B cell (primary cell): ENCODE measurements at places on chromosomes 4 and X. TPM values are rescaled to one million over a fixed set of nuclear protein-coding genes. Genes with fewer than 3 reads are reported as not detected.

The IL2RG gene
- total RNA-seq = 276 and 297 TPM in 2 replicates

The CLCN3 gene
- total RNA-seq = 32.7 and 34.9 TPM in 2 replicates

The NAT8L gene
- 0.25 and 0.34 TPM in 2 replicates for total RNA-seq

The MSX1 gene
- not detected in 2 replicates for total RNA-seq

The DUSP21 gene
- not detected in 2 replicates for total RNA-seq

The MGAT4D gene
- total RNA-seq = not detected in 2 replicates

The ABLIM2 gene
- total RNA-seq = 68.3 and 79.0 TPM in 2 replicates

The CT45A1 gene
- total RNA-seq = not detected in 2 replicates

The RIBC1 gene
- total RNA-seq = 1.0 and 1.7 TPM in 2 replicates

The MAGEA10 gene
- not detected in 2 replicates for total RNA-seq

The GLOD5 gene
- not detected in 2 replicates for total RNA-seq

The CD40LG gene
- 0.29 and 0.30 TPM in 2 replicates for total RNA-seq

The RNF150 gene
- total RNA-seq = not detected in 2 replicates

The CCDC120 gene
- 12.5 and 16.2 TPM in 2 replicates for total RNA-seq

The XK gene
- total RNA-seq = 0.30 and 0.34 TPM in 2 replicates

The EMD gene
- 67.2 and 81.7 TPM in 2 replicates for total RNA-seq

The PRKG2 gene
- 0.83 and 0.86 TPM in 2 replicates for total RNA-seq

The TMEM154 gene
- total RNA-seq = 96.6 and 99.1 TPM in 2 replicates

The DAPP1 gene
- 166 and 169 TPM in 2 replicates for total RNA-seq

The CT47B1 gene
- total RNA-seq = not detected in 2 replicates

The PPP4R3C gene
- not detected in 2 replicates for total RNA-seq

The TKTL2 gene
- 0.15 and 0.27 TPM in 2 replicates for total RNA-seq

The CXCL11 gene
- not detected in 2 replicates for total RNA-seq

The MAGEB10 gene
- total RNA-seq = not detected in 2 replicates

The IL15 gene
- total RNA-seq = 6.1 and 7.6 TPM in 2 replicates

The PAGE2 gene
- total RNA-seq = 1.7 TPM in 1 of 2 replicates, not detected in the other

The SMIM43 gene
- not detected in 2 replicates for total RNA-seq

The HTR2C gene
- not detected in 2 replicates for total RNA-seq

The FAM9C gene
- not detected in 2 replicates for total RNA-seq

The DOK7 gene
- 21.1 and 24.1 TPM in 2 replicates for total RNA-seq

The SPANXB1 gene
- not detected in 2 replicates for total RNA-seq

The VEGFC gene
- total RNA-seq = not detected in 2 replicates

The TMEM31 gene
- 0.44 TPM in 1 of 2 replicates, not detected in the other for total RNA-seq

The STPG2 gene
- total RNA-seq = 0.41 and 0.49 TPM in 2 replicates

The LGI2 gene
- total RNA-seq = not detected in 2 replicates

The CYP2U1 gene
- 16.3 and 17.6 TPM in 2 replicates for total RNA-seq

The CLGN gene
- total RNA-seq = 0.15 TPM in 1 of 2 replicates, not detected in the other

The ACSL4 gene
- 29.1 and 38.6 TPM in 2 replicates for total RNA-seq

The PPID gene
- total RNA-seq = 18.7 and 23.7 TPM in 2 replicates

The TCP11X1 gene
- total RNA-seq = not detected in 2 replicates

The NDNF gene
- total RNA-seq = not detected in 2 replicates

The CHRNA9 gene
- total RNA-seq = not detected in 2 replicates

The HS6ST2 gene
- not detected in 2 replicates for total RNA-seq

The RBMXL3 gene
- total RNA-seq = not detected in 2 replicates
